ENCODE measurements at places on chromosomes 7 and 10.

DNA sequence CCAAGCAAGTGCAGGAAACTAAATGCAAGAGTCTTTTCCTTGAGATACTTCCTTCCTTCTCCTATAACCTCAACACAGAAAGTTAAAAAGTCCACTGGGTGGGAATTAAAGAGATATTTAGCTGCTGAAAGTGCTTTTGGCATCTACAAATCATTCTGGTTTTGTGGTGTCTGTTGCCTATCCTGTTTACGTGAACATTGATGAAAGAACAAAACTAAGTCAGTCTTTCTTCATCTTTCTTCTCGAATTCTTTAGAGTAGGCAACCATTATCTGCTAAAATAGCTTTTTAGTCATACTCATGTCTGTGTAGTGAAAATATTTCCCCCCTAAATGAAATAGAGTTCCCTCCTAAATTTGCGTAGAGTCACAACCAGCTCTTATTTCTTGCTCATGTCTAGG lies 838.6 kb downstream of the GATA3 start:
- no peak for DNase-seq

GRCh38 chr7:646487-646886 lies 80.0 kb upstream of the DNAAF5 start:
- DNase-seq, result no peak

DNA sequence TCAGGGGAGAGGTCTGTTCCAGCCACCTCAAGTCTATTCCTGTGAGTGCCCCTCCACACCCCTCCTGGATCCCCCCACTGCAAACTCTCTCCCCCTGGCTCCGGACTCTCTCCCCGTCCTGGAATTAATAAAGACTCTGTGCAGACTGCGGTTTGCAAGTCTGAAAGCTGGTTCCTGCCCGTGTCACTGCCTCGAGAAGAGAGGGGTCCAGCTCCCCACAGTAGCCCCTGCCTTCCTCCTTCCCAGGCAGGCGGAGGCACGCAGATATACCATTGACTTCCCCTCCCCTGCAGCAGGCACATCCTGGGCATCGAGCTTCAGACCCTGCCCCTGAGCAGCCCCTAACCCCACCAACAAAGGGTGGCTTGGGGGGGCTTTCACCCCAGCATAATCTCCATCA lies 2.2 kb upstream of the ELN start:
- no peak for DNase-seq

GRCh38 chr7:29424295-29424983 lies 139.2 kb upstream of the PRR15 start:
- DNase-seq, result no peak

- DNase-seq, result no peak
Observed at GRCh38 chr7:42913591-42913990, 1.7 kb upstream of the C7orf25 start.

DNA sequence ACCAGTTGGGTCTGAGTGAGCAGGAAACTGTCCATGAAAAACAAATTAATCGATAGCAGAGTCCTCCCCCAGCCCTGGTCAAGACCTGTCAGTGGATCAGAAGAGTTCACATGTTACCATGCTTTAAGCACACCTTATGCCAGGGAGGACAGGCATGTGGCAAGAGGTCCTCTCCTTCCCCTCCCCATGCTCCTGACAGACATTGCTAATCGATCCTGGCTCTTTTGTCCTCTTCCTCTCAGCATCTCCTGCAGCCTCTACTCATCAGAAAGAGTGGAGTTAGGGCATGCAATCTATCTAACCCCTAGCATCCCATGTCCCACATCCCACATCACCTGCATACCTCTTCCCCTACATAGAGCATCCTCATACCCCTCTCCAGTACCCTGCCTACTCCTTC lies 117.1 kb upstream of the TCF7L2 start:
- DNase-seq, result no peak

- DNase-seq, result no peak
Observed at GRCh38 chr10:123526356-123527064, 139.6 kb upstream of the GPR26 start.
